HS-5 (cell line): ENCODE measurements at places on chromosomes 13 and 19.

- no peak for DNase-seq
These were observed 141.5 kb downstream of the TDRD3 start for GRCh38 chr13:60538566-60538965.

DNA sequence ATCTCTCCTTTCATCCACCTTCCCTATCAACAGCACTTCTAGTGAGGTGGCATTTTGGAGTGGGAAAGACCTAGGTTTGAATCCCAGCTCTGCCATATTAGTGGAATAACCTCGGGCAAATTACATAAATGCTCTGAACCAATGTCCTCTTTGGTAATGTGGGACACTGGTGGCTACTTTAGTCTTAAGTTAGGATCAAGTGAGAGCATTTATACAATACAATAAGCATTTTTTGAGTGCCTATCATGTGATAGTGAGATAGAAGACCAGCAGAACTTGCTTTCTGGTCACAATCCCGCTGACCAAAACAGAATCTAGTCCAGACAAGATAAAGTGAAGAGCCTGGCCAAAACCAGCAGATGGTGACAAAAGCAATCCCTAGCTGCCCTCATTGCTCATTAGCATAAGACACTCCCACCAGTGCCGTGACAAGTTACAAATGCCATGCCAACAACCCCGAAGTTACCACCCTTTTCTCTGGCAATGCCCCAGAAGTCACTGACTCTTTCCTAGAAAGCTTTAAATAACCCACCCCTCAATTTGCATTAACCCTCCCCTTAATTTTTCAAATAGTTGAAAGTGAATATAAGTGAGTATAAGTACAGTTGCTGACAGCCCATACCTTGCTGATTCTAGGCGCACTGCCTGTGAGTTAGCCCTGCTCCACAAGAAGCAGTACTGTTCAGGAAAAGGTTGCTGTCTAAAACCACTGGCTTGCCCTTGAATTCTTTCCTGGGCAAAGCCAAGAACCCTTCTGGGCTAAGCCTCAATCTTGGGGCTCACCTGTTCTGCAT lies 28.9 kb upstream of the KPNA3 start:
- no peak for DNase-seq

DNA sequence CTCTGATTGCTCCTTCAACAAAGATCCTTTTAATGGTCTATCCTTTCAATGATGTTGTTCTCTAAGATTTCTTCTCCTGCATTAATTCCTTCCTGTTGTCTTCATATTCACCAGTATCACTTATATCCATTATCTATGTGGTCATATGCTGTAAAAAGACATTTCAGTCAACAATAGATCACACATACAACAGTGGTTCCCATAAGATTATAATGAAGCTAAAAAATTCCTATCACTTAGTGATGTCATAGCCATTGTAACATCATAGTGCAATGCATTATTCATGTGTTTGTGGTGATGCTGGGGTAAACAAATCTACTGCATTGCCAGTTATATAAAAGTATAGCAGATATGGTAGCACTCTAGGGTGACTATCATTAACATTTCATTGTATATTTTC lies 266.1 kb downstream of the LHFPL6 start:
- DNase-seq, result no peak

DNA sequence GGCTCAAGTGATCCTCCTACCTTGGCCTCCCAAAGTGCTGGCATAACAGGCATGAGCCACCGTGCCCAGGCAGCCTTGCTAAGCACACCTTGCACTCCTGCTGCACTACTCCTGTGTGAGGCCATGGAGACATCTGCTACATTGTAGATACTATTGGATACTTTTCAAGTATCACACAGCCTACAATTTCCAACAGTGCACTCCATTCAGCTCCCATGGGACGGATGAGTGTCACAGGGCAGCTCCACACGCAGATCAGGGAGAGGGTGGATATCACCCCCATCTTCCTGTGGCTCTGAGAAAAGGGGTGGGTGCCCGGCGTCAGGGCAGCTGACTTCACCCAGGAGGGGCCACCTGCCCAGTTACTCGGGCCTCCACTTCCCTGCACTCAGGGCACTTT lies 39.1 kb upstream of the CCNE1 start:
- no peak for DNase-seq

DNA sequence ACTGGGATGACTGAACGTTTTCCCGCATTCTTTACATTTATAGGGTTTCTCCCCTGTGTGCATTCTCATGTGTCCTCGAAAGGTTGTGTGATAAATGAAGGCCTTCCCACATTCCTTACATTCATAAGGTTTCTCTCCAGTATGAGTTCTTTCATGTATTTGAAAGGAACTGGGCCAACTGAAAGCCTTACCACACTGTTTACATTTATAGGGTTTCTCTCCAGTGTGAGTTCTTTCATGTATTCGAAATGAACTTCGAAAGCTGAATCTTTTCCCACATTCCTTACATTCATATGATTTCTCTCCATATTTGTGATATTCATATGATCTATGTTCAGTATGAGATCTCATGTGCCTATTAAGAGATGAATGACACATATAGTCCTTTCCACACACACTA lies 19.4 kb downstream of the ZNF709 start:
- DNase-seq, result no peak

- DNase-seq, result no peak
These were observed 290.1 kb downstream of the FOXO1 start for GRCh38 chr13:40376296-40376849.

GRCh38 chr19:10219678-10220077 lies 11.5 kb downstream of the S1PR2 start:
- DNase-seq, result no peak

- DNase-seq, result peak; percentile 14
These were observed 45.2 kb upstream of the AMER2 start for GRCh38 chr13:25217023-25217885.

GRCh38 chr19:1577929-1578618 lies 9.9 kb upstream of the MEX3D start:
- DNase-seq, result no peak

DNA sequence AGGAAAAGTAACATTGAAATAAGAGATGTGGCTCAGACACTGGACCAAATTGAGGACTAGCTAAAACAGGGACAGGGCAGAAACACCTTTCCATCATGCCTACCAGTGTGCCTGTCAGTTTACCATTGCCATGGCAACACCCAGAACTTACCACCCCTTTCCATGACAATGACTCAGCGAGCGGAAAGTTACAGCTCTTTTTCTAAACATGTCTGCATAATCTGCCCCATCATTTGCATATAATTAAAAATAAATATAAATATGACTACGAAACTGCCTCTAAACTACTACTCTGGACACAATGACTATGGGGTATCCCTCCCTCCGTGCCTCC lies 96.0 kb downstream of the UBL3 start:
- DNase-seq, result no peak

DNA sequence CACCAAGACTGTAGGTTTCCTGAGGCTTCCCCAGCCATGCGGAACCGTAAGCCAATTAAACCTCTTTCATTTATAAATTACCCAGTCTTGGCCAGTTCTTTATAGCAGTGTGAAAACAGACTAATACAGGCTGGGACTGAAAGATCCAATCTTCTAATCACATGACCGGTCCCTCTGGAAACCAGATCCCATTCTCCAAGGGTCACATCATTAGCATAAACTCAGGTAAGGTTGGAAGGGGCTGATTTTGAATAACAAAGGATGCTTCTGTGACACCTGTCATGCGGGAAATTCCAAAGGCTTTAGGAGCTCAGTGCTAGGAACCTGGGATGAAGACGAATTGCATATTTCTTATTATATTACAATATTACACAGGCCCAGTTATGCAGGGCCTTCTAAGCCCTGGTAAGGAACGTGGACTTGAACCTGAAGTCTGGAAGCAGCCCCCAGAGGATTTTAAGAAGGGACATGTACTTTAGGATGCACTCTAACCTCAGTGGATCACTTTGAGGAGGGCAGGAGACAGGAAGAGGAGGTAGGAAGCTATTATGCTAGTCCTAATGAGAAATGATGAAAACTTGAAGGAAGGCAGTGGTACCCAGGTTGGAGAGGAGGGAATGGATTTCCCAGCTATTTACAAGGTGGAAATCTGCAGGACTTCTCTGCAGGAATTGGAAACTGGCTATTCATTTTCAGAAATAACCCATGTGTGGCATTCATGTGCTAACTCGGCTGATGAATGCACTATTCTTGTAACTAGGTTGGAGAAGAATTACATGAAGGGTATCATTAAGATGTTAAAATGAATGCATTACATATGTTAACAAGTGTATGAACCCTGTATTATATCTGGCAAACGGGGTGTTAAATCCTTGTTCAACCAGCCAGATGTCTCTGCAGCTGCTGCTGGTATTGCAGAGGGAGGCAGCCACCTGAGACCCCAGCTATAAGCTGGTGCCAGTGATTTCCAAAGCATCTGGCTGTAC lies 19.3 kb downstream of the TNFSF11 start:
- DNase-seq, result no peak

GRCh38 chr13:81018936-81019335 lies 678.0 kb upstream of the SPRY2 start:
- DNase-seq, result no peak

GRCh38 chr19:51508059-51508733 lies 6.6 kb upstream of the SIGLEC12 start:
- no peak for DNase-seq

DNA sequence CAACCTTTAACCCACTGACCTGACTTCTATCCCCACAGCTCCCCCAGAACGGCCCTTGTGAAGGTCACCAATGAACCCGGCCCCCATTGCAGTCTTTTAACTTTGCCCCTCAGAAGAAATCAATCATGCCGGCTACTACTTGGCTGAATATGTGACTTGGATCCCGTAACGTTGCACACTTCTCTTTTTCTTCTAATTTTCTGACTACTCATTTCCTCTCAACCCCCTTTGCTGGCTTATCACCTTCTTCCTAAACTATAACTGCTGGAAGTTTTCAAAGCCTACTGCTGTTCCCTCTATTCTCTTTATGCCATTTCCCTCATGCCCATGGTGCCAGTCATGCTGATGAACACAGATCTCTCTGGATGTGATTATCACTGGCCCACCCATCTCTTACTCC lies 367.6 kb downstream of the DNAJC15 start:
- no peak for DNase-seq

GRCh38 chr19:13094771-13095392 lies 7.8 kb downstream of the LYL1 start:
- DNase-seq, result no peak

DNA sequence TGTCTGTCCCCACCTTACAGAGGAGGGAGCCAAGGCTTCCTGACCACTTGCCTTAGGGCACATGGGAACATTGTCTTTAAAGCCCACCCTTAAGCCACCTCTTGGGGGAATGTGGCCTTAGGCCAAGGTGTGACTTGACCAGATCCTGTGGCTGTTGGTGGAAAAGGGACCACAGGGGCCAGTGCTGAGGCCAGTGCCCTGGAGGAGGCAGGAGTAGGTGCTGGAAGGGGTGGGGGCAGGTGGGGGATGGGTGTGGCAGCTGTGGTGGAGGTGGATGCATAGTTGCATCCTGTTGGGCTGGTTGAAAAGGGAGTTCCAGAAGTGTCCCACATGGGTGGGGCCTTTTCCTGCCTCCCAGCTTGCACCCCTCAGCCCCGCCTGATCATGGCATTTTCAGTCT lies 44.8 kb downstream of the DNM2 start:
- no peak for DNase-seq

GRCh38 chr13:29907670-29908069 lies 57.3 kb upstream of the UBL3 start:
- no peak for DNase-seq

GRCh38 chr19:6906559-6907060 lies 19.2 kb downstream of the ADGRE1 start:
- DNase-seq, result no peak

DNA sequence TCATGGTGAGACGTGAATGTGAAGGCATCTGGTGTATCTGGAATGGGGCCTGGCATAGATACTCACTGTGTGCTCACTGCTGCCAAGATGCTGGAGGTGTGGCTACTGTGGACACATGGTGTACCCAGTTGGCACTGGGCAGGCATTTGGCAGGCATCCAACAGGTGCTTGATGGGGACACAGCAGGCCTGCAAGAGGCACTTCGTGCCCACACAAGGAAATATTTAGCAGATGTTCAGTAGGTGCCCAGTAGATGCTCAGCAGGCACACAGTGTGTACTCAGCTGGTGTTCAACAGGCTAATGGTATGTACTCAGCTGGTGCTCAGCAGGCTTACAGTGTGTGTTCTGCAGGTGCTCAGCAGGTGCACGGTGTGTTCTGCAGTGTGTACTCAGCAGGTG lies 14.2 kb downstream of the CRTC1 start:
- no peak for DNase-seq

GRCh38 chr13:55347528-55347927 lies 1793.2 kb upstream of the PRR20A start:
- no peak for DNase-seq

GRCh38 chr13:94414708-94415107 lies 64.8 kb downstream of the DCT start:
- DNase-seq, result no peak

- DNase-seq, result peak; percentile 78
These were observed 34.4 kb downstream of the STARD13 start for GRCh38 chr13:33251131-33251661.

DNA sequence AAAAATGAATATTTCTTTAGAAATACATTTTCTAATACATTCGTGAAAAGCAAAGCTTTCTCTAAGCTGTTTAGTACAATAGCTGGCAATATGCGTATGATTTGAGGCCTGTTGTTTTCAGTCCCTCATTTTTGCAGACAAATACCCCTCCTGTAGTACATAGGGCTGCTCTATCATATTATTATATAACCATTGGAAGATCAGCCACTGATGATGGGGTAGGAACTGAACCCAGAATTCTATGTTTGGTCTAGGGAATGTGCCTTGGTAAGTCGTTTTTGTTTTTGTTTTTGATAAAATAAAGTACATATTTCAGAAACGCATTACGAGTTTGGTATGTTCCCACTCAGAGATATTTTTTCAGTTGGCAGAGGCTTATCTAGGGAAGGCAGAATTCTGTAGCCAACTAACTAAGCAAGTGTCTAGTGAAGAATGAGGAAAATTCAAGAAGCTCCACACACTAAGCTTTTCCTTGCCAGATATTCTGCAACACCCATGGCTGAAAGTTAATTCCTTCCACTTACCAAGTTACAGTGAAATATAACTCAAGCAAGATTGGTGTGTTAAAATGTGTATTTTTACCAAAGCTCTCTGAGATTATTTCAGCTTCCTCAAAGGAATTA lies 656.9 kb upstream of the MIR17HG start:
- DNase-seq, result no peak

DNA sequence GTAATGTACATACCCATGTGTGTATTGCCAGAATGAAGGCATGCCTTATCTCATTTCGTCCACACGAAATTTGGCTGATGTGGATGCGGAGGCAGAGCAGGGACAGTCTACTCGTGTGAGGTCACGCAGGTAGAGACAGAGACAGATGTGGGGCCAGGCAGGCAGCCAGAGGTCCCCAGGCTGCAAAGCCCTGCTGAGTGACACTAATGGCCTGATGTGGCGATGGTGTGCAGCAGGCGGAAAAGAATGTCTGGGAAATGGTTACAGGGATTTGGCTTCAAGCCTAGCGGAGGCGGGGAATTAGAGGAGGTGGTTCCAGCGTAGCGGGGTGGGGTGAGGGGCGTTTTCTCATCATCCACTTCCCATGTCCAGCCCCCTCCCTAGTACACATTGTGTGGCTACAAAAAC lies 4.2 kb upstream of the IZUMO2 start:
- no peak for DNase-seq

- DNase-seq, result no peak
These were observed 41.5 kb downstream of the TMEM255B start for GRCh38 chr13:113800576-113800926.
